ENCODE measurements at places on chromosomes 13 and 19. TPM values are rescaled to one million over a fixed set of nuclear protein-coding genes. Genes with fewer than 3 reads are reported as not detected.

CD22 gene
- total RNA-seq, result 8.7 TPM

- DNase-seq, result no peak
- H3K4me3 ChIP-seq, result no peak overlapping the region
- H3K36me3 ChIP-seq, result no peaks in the 10 kb centered on the region
- no peak overlapping the region for H3K27ac ChIP-seq
- H3K27me3 ChIP-seq, result no peaks in the 10 kb centered on the region
Measured at GRCh38 chr13:79901336-79901735, 420.4 kb downstream of the NDFIP2 start.

GRCh38 chr13:27918918-27919658 is 712 bp upstream of the PDX1 start:
- no peak for DNase-seq
- peaks cover 2% of the 10 kb centered on the region for H3K4me1 ChIP-seq
- no peaks in the 10 kb centered on the region for H3K36me3 ChIP-seq
- no peak overlapping the region for H3K4me3 ChIP-seq
- H3K27me3 ChIP-seq, result peaks cover 21% of the 10 kb centered on the region

DNA sequence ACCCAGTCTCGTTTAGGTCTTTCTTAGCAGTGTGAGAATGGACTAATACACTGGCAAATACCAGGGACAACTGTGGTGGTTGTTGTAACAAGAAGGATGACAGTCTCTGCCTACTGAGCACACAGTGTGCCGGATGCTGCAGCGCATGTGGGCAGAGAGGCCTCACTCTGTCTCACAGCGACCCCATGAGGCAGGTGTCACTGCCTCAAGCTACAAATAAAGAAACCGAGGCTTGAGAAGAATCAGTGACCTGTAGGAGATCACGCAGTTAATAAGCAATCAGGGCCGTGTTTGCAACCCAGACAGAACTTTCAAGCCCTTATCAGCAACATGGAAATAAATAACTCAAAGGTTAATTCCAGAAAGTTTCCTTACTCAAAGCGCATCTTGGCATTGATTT is 40.5 kb upstream of the GAS6 start:
- no peak for DNase-seq
- no peak overlapping the region for H3K4me3 ChIP-seq
- H3K27ac ChIP-seq, result no peak overlapping the region

DNA sequence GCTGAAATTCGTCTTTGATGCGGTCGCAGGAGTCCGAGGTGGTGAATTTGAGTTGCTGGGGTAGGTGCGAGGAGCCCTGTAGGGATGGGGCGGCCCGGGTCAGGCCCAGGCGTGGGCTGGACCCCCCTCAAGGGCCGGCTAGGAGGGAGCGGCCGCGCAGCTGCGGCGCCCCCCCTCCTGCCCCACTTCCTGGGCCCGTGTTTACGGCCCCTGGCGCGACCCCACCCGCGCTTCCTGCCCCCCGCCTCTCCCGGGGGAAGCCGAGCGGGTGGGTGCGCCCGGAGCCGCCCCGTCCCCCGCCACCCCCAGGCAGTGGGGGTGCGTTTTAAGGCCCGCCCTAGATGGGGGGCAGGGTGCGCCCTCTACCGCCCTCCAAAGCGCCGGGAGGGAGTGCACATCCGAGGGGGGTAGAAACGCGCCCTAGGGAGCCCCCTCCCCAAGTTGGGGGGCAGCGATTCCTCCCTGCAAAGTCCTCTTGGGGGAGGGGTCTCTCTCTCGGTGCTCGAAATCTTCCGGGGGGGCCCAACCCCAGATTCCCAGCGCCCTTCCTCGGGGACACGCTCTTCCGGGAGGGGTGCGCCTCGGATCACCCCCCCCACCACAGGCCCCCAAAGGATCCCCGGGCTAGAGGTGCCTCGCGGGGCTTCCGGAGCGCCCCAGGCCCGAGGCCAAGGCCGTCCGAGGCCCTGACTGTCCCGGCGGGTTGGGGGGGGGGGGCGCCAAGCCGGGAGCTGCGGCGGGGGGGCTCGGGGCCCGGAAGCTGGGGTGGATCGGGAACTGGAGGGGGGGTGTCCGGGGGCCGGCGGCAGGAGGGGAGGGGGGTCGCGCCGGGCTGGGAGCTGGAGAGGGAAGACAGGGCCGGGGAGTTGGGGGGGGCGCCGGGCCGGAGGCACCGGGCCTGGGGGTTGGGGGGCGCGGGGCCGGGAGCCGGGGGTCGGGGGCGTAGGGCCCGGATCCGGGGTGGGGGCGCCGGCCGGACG is 823 bp downstream of the TLE5 start:
- H3K4me1 ChIP-seq, result peaks cover 24% of the 10 kb centered on the region
- peak overlapping the region; percentile 81 for H3K27ac ChIP-seq
- no peaks in the 10 kb centered on the region for H3K27me3 ChIP-seq
- peaks cover 42% of the 10 kb centered on the region for H3K36me3 ChIP-seq

DNA sequence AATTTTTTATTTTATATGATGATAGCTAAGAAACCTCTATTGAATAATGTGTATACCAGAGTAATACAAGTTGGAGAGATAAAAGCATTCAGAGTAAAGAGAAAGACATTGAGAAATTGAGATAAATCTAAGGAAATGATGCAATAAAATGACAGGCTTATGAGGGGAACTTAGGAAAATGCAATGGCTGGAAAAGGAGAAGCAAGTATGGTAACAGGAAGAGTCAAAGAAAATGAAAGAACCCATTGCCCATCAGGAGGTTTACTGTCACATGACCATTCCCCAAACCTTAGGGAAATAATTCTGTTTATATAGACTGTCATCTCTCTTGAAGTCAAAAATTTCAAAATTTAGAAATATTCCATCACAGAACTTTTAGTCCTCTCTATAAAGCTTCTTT is 808.0 kb upstream of the PRR20A start:
- H3K36me3 ChIP-seq, result no peaks in the 10 kb centered on the region
- H3K27me3 ChIP-seq, result no peaks in the 10 kb centered on the region
- H3K4me3 ChIP-seq, result no peak overlapping the region
- no peaks in the 10 kb centered on the region for H3K4me1 ChIP-seq

DNA sequence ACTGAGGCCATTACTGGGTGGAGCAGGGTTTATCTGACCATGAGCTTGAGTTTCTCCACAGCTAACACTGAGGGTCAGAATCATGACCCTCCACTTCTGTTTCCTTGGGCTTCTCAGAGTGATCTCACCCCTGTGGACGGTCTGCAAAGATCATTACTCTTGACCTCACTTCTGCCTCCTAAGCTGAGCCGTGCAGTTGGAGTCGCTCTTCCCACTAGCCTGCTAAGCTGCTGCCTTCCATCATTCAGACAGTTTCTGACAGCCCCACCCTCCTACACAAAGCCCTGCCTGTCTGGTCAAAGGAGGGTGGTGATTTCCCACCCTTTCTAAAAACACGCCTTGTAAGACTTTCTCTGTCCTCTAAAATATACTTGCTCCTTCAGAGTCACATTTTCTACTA is 9.3 kb upstream of the FRY start:
- no peaks in the 10 kb centered on the region for H3K4me1 ChIP-seq
- no peak for DNase-seq
- no peaks in the 10 kb centered on the region for H3K36me3 ChIP-seq
- no peak overlapping the region for H3K4me3 ChIP-seq
- no peaks in the 10 kb centered on the region for H3K27me3 ChIP-seq

OVOL3 gene
- total RNA-seq, result not detected

- H3K36me3 ChIP-seq, result no peaks in the 10 kb centered on the region
- H3K4me1 ChIP-seq, result no peaks in the 10 kb centered on the region
- no peaks in the 10 kb centered on the region for H3K27me3 ChIP-seq
- no peak overlapping the region for H3K4me3 ChIP-seq
Measured at GRCh38 chr13:73416093-73416492, 357.3 kb downstream of the KLF5 start.

All from T-cell (primary cell).